Activated naive CD4-positive, alpha-beta T cell treated with anti-CD3 and anti-CD28 coated beads, Interleukin-2, amount 10 ng/mL, durations not matched to agents 5 hours and 36 hours (primary cell): ENCODE measurements at places on chromosomes 13 and 19. TPM values are rescaled to one million over a fixed set of nuclear protein-coding genes. Genes with fewer than 3 reads are reported as not detected.

DAND5 gene
- total RNA-seq: 0.25 TPM

ZNF324B gene
- 12.1 TPM for total RNA-seq

PNMA8B gene
- 0.25 TPM for total RNA-seq

NACC1 gene
- total RNA-seq: 54.4 TPM

LMTK3 gene
- 7.5 TPM for total RNA-seq

RASAL3 gene
- 127 TPM for total RNA-seq

CYP2A6 gene
- not detected for total RNA-seq

ZNF724 gene
- total RNA-seq: 11.4 TPM

FFAR1 gene
- not detected for total RNA-seq

FBXL3 gene
- total RNA-seq: 47.5 TPM

AKAP11 gene
- 25.0 TPM for total RNA-seq

CATSPERD gene
- not detected for total RNA-seq

ANKLE1 gene
- total RNA-seq: 7.0 TPM

AMER2 gene
- total RNA-seq: not detected

ZNF799 gene
- total RNA-seq: 6.9 TPM

ARHGEF18 gene
- total RNA-seq: 42.5 TPM

BCAM gene
- total RNA-seq: not detected

ZNF583 gene
- total RNA-seq: 6.2 TPM

NLRP13 gene
- not detected for total RNA-seq

ZIC2 gene
- 0.20 TPM for total RNA-seq

IGFL2 gene
- total RNA-seq: not detected

ATXN8OS gene
- not detected for total RNA-seq

PEAK3 gene
- total RNA-seq: 0.43 TPM

C5AR2 gene
- 1.0 TPM for total RNA-seq

CDX2 gene
- not detected for total RNA-seq

IGFL3 gene
- total RNA-seq: not detected

LYL1 gene
- total RNA-seq: 9.1 TPM

CYP2B6 gene
- not detected for total RNA-seq

KASH5 gene
- total RNA-seq: 0.46 TPM
